ELR (cell line): ENCODE measurements at places on chromosomes 5 and 9.

DNA sequence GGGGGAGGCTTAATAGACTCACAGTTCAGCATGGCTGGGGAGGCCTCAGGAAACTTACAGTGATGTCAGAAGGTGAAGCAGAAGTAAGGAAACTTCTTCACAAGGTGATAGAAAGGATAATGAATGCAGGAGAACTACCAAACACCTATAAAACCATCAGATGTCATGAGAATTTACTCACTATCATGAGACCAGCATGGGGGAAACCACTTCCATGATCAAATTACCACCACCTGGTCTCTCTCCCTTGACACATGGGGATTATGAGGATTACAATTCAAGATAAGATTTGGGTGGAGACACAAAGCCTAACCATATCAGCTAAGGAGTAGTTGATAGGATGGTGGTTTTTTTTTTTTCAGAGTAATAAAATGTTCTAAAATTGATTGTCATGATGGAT, 201.8 kb downstream of the CDH12 start:
- no peak for DNase-seq

DNA sequence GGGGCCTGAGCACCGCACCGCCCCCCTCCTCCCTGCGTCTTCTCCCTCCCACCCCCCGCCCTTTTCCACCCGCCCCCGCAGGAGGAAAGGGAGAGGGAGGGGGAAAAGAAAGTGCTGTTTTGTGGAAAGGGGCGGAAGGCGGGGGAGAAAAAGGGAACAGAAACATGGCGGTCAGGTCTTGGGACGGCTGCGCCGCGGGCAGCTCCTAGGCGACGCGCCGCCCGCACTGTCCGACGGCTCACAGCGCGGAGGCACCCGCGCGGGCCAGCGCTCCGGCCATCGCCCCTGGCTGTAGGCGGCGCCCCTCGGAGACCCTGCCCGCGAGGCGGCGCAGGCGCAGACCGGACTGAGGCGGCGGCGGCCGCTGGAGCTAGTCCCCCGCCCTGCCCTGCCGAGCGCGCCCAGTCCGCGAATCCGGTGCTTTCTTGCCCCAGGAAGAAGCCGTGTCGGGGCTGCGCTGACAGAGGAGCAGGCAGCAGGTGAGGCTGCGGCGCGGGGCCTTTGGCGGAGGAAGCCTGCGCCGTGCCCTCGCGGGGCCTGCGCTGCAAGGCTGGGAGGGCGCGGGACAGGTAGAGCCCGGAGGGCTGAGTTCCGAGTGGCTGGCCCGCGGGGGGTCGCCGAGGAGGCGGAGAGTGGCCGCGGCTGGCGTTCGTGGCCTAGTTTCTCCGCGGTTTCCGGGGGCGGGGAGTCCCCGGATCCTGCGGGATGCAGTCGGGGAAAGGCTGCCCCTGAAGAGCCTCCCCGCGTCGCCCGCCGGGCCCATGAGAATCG, at the start of gene DENND4C:
TSS of gene DENND4C (plus strand) at position 339 of the 771 bp plus-strand sequence. CDS start 45,482 bp downstream, outside the sequence.
- peak; percentile 87 for DNase-seq

GRCh38 chr9:75071530-75072122, 16.3 kb downstream of the NMRK1 start:
- DNase-seq, result peak; percentile 35

GRCh38 chr9:130053504-130054324, at the start of gene GPR107:
TSS of gene GPR107 (plus strand) at chr9:130053906. CDS start at chr9:130053933, 27 bp downstream.
- peak; percentile 81 for DNase-seq

GRCh38 chr5:116529615-116530014, 45.0 kb downstream of the SEMA6A start:
- DNase-seq, result no peak

- no peak for DNase-seq
These were observed 61.0 kb upstream of the ADAMTS2 start for GRCh38 chr5:179406031-179406961.

- DNase-seq, result no peak
These were observed 68.7 kb upstream of the ZNF622 start for GRCh38 chr5:16534280-16534679.

GRCh38 chr5:86112249-86112648, 505.5 kb upstream of the COX7C start:
- DNase-seq, result no peak

GRCh38 chr5:73300337-73301207, 127.6 kb downstream of the TMEM174 start:
- no peak for DNase-seq

DNA sequence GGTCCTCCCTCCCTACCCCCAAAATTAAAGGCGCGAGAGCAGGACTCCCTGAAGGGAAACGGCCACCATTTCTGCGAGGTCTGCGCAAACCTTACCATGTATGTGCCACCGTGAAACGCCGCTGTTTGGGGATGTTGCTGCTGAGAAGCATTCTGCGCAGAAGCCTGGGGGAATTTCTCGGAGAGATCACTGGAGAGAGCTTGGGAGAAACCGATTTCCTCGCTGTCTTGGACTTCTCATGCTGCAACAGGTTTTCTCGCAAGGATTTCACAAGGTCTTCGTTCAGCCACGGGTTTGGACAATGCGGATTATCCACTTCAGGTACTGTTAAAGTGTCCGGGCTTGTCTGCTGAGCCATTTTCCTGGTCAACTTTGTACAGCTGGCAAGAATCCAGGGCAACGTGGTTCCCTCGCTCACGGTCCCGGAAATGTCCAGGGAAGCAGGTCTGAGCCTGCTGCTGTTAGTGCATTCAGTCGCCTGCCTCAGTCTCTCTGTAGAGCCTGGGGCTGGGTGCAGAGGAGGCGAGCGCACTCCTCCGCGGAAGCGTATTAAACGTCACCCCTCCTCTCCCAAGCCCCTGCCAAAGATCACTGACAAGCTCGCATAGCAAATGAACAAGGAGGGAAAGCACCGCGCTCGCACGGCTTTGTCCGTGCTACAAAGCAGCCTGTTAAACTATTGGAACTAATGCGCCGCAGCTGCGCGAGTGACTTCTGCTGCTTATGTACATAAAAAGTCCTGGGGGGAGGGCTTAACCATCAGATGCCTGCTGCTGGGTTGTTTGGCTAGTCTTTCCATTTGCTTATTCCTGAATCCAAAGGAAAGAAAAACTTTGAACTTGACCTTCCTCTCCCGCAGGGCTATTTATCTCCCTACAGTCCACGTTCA, 125.1 kb downstream of the PDE4D start:
- DNase-seq, result peak; percentile 74

DNA sequence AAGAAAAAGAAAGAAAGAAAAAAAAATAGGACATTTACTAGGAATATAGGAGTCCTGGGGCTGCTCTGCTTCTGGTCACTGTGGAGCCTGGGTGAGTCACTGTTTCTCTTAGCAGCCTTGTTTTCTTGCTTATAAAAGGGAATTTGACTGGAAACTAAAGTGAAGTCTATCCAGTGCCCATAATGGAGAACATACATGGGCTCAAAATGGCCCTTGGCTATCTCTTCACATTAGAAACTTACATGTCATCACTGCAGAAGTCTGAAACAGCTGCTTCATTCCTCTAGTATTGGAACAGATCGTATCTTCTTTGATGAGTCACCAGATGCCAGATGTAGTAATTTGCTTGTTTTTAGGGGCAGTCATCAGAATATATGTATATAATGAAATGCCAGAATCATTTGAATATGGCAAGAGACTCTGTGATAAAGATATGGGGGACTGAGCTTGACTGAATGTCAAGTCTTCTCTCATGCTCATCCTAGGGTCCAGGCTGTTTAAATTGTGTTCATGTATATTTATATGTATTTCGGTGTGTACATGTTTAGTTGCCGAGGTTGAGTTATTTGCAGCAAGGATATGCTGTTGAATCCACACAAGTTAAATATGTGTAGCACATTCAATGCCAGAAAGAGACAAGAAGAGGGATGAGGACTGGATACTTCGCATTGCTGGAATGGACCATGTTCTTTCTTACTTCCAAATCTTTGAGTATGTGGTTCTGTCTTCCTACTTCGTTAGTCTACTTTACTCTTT, 56.7 kb downstream of the SGCD start:
- DNase-seq, result no peak

- no peak for DNase-seq
These were observed 5.0 kb downstream of the CDC42SE2 start for GRCh38 chr5:131268758-131269370.

DNA sequence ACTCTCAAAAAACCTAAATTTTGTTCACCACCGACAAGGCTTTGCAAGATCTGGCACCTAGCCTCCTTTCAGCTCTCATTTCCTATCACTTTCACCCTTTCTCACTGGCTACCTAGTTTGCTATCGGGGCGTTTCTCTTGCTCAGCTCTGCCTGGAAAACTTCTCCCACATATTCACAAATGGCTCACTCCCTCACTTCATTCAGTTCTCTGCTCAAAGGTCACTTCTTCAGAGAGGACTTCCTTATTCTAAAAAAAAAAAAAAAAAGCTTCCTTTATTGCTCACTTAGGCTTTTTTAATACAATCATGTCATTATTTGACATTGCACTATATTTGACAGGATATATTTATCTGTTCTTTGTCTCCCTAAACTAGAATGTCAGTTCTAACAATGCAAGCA, 2.1 kb upstream of the SLC25A46 start:
- DNase-seq, result no peak

- DNase-seq, result peak; percentile 91
These were observed at the start of gene PRKAA1 for GRCh38 chr5:40798012-40798800. TSS of gene PRKAA1 (minus strand) at chr5:40798374. CDS start at chr5:40798189, 185 bp downstream.

GRCh38 chr9:124214596-124215367, 43.0 kb upstream of the NEK6 start:
- no peak for DNase-seq

DNA sequence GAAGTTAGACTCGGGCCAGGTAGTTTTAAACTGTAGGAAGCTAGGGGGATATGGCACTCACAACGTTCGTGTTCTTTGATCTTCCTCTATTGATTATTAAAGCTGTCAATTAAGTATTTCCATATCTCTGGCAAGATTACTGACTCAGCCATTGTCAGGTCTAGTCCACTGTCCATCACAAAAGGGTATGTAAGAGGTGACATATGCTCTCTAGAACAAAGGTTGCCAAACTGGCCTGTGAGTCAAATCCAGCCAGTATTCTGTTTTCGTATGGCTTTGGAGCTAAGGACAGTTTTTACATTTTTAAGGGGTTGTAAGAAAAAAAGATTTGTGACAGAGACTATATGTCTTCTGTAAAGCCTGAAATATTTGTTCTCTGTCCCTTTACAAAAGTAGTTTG, 44.2 kb downstream of the FAXDC2 start:
- DNase-seq, result no peak

- no peak for DNase-seq
These were observed 66.2 kb downstream of the NACC2 start for GRCh38 chr9:136028760-136029470.

GRCh38 chr9:78306222-78307076, 9.5 kb downstream of the PSAT1 start:
- no peak for DNase-seq

GRCh38 chr5:180175015-180175431, 34.0 kb downstream of the RASGEF1C start:
- DNase-seq, result no peak

DNA sequence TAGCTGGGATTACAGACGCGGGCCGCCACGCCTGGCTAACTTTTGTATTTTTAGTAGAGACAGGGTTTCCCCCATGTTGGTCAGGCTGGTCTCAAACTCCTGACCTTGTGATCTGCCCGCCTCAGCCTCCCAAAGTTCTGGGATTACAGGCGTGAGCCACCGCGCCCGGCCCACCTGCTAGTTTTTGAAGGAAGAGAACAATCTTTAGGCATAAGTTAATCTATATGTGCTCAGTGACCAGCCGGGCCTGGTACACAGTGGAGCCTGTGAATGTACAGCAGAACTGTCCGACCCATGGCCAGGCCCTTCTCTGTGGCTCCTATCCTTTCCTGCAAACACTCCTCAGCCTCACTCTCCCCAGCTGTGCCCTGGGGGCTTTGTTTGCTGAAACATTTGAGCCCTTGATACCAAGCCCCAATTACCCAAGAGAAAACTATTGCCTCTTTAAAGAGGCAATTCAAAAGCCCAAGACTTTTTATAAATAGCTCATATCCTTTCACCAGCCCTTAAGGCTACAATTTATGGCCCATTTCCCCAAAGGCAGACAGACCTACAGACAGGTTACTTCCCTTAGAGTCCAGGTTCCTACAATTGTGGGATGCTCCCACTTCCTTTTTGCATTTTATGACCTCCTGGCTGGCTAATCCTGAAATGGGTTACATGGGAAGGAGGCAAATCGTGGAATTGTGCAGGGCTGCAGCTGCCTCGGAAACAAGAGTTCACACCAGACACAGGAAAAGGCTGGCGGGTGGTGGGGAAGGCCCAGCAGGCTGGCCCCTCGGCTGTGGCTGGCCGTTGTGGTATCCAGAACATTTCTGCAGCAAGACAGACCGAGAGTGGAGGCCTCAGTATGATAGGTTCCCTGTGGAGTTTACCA, 37.5 kb downstream of the SPRY4 start:
- no peak for DNase-seq

GRCh38 chr5:135913713-135914626, 18.3 kb upstream of the IL9 start:
- peak; percentile 45 for DNase-seq

GRCh38 chr9:15743512-15743911, 190.7 kb downstream of the CCDC171 start:
- DNase-seq, result no peak

DNA sequence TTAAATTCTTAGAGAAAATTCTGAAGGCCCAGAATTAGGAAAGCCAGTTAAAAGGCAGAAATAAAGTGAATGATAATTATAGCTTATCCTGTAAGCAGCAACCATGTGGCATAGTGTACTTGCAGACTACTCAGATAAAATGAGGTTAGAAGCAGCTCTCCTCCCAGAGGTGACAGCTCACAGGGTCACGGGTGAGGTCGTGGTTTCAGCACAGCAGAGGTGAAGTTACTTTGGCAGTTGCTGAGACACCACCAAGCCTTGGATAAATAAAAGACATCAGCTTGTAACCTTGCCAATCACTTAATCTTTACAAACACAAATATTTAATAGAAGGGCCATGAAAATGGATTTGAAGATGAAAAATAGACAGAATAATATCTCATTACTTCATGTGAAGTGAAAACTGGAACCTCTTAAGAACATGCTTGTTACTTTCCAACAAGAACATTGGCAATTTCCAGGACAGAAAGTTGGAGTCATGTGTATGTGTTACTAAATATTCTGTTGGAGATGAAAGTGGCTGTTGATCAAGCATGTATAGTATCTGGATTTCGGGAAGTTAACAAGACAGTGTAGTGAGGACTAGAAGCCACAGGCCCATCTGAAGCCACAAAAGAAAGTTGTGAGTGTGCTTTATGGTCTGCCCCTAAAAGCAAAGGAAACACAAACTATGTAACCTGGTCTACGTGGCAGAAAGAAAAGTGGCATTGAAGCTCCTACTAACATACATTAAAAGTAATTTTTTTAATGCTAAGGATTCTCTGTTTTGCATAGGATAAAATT, 134.4 kb downstream of the ERCC6L2 start:
- no peak for DNase-seq
